ENCODE measurements at places on chromosomes 16 and 17.

- DNase-seq = no peak
These were observed 1.1 kb upstream of the ALOX12 start for GRCh38 chr17:6994666-6995256.

GRCh38 chr17:72592967-72593325, 472.1 kb downstream of the SOX9 start:
- no peak for DNase-seq

DNA sequence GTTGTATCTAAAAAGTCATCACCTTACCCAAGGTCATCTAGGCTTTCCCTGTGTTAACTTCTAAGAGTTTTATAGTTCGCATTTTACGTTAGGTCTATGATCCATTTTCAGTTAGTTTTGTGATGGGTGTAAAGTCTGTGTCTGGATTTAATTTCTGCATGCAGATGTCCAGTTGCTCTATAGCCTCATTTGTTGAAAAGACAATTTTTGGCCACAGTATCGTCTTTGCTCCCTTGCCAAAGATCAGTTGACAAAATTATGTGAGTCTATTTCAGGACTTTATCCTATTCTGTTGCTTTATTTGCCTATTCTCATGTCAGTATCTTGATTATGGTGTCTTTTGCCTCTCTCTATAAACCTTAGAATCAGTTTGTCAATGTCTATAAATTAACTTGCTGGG, 85.1 kb downstream of the METRNL start:
- DNase-seq = no peak

DNA sequence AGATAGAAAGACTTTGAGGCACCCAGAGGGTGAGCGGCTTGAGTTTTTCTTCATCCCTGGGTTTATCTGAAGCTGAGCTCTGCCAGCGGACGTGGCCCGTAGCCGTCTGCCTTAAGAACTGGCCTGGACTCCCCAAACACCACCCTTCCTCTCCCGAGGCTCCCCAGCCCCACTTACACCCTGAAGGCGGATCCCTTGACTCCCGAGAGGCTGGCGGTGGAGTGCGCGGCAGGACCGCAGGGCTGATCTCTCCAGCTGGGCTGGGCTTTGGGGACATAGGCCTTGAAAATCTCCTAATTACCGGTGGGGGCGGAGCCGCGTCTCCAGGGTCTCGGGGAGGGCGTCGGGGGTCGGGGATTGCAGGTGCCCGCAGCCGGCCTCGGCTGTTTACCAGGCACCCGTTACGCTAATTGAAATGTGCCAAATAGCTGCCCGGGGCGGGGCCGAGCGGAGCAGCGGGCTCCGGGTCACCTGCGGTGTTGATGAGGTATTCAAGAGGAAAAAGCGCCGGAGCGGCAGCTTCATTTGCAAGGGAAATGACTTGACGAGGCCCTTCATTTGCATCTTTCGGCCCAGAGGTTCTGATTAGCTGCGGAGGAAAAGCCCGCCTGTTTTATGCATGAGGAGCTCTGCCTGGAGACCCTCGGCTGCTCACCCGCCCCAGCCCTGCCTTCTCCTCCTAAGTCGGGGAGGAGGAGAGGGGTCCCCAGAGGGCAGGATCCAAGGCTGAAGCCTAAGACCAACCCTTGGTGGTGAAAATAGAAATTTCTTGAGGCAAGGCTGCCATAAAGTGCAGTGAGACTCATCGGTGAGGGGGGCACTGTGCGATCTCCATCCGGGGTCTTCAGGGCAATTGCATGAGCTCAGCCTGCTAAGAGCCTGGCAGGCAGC, 100.7 kb downstream of the MGAT5B start:
- no peak for DNase-seq

- DNase-seq = no peak
These were observed 511.5 kb downstream of the TOX3 start for GRCh38 chr16:52035436-52035835.

DNA sequence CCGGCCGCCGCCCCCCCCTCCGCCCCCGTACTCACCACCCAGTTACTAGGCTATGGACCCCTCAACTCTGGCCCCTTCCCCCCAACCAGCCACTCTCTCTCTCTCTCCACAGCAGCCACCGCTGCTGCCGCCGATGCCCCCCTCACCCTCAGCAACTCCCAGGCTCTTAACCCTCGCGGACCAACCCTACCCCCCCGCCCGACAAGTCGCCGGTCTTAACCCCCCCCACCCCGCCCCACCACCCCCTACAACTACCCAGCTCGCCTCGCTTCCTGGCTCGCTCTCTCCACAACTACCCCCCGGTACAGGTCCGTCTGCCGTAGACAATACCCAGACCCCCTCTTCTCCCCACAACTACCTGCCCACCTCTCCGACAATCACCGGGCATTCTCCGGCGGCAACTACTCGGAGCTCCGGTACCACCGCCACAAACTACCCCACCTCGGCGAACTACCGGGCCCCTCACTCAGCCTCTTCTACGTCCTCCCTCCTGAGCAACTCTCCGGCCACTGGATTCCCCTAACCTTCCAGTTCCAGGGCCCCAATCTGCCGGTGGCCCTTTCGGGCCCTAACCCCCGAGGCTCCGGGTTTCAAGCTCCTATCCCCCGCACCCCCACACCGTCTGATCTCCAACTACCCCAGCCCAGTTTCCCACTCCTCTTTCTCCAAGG, 702 bp downstream of the PHF23 start:
- DNase-seq = no peak

All from LoVo (cell line).